ENCODE measurements at places on chromosomes 5 and 9. TPM values are rescaled to one million over a fixed set of nuclear protein-coding genes. Genes with fewer than 3 reads are reported as not detected.

SH3TC2 gene
- total RNA-seq, result 0.83 TPM

DBH gene
- total RNA-seq, result not detected

- no peaks in the 10 kb centered on the region for H3K4me1 ChIP-seq
- H3K27ac ChIP-seq, result no peak overlapping the region
- H3K27me3 ChIP-seq, result no peaks in the 10 kb centered on the region
- no peaks in the 10 kb centered on the region for H3K36me3 ChIP-seq
- H3K4me3 ChIP-seq, result no peak overlapping the region
Observed at GRCh38 chr5:127985811-127986325, 97.7 kb upstream of the SLC12A2 start.

- DNase-seq, result no peak
- H3K36me3 ChIP-seq, result no peaks in the 10 kb centered on the region
- H3K4me1 ChIP-seq, result no peaks in the 10 kb centered on the region
- no peak overlapping the region for H3K27ac ChIP-seq
- no peaks in the 10 kb centered on the region for H3K27me3 ChIP-seq
- H3K4me3 ChIP-seq, result no peak overlapping the region
Observed at GRCh38 chr9:26234865-26235264, 556.6 kb upstream of the TUSC1 start.

- no peak for DNase-seq
- H3K4me3 ChIP-seq, result no peak overlapping the region
- no peaks in the 10 kb centered on the region for H3K4me1 ChIP-seq
- no peaks in the 10 kb centered on the region for H3K27me3 ChIP-seq
- H3K27ac ChIP-seq, result no peak overlapping the region
Observed at GRCh38 chr5:50759526-50760270, 93.3 kb downstream of the PARP8 start.

INSL6 gene
- total RNA-seq, result not detected

DNA sequence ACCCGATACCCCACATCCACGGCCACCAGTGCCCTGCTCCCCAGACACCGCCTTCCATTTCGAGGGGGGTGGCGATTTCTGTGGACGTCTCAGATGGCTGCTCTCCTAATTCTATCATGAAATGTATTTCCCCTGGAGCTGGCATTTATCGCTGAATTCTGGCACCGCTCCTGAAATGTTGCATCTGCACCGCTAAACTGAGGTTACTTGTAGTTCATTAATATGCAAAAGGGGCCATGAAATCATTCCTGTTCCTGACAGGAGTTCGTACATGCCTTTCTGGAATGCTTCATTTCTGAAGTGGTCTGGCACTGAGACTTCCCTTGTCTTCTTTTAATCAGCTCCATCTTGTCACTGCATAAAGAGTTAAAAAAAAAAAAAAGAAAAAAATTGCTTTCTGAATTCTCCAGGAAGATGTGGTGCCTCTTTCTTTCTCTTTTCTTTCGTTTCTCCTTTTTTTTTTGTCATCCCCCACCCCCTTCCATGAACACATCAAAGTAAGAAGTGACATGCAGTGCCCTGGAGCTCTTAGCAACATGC, 97.7 kb upstream of the SMARCA2 start:
- H3K36me3 ChIP-seq, result no peaks in the 10 kb centered on the region
- no peaks in the 10 kb centered on the region for H3K4me1 ChIP-seq
- H3K27me3 ChIP-seq, result no peaks in the 10 kb centered on the region
- no peak overlapping the region for H3K27ac ChIP-seq
- no peak for DNase-seq

GRCh38 chr9:36245906-36246305, 12.3 kb downstream of the GNE start:
- no peaks in the 10 kb centered on the region for H3K36me3 ChIP-seq
- DNase-seq, result no peak
- H3K4me1 ChIP-seq, result no peaks in the 10 kb centered on the region
- H3K27ac ChIP-seq, result no peak overlapping the region
- H3K4me3 ChIP-seq, result no peak overlapping the region

- no peaks in the 10 kb centered on the region for H3K36me3 ChIP-seq
- DNase-seq, result no peak
- H3K4me3 ChIP-seq, result no peak overlapping the region
- H3K4me1 ChIP-seq, result no peaks in the 10 kb centered on the region
- no peak overlapping the region for H3K27ac ChIP-seq
- H3K27me3 ChIP-seq, result no peaks in the 10 kb centered on the region
Observed at GRCh38 chr9:18536554-18536953, 62.6 kb downstream of the ADAMTSL1 start.

- H3K4me1 ChIP-seq, result peaks cover 16% of the 10 kb centered on the region
- no peaks in the 10 kb centered on the region for H3K27me3 ChIP-seq
Observed at GRCh38 chr9:91192381-91193086, 169.2 kb downstream of the AUH start.

GRCh38 chr9:136201609-136202453, 3.1 kb downstream of the LHX3 start:
- peaks cover 9% of the 10 kb centered on the region for H3K4me1 ChIP-seq
- H3K27ac ChIP-seq, result no peak overlapping the region
- no peaks in the 10 kb centered on the region for H3K27me3 ChIP-seq
- no peaks in the 10 kb centered on the region for H3K36me3 ChIP-seq

- no peaks in the 10 kb centered on the region for H3K4me1 ChIP-seq
- H3K36me3 ChIP-seq, result no peaks in the 10 kb centered on the region
Observed at GRCh38 chr9:18268381-18268780, 205.6 kb upstream of the ADAMTSL1 start.

DNA sequence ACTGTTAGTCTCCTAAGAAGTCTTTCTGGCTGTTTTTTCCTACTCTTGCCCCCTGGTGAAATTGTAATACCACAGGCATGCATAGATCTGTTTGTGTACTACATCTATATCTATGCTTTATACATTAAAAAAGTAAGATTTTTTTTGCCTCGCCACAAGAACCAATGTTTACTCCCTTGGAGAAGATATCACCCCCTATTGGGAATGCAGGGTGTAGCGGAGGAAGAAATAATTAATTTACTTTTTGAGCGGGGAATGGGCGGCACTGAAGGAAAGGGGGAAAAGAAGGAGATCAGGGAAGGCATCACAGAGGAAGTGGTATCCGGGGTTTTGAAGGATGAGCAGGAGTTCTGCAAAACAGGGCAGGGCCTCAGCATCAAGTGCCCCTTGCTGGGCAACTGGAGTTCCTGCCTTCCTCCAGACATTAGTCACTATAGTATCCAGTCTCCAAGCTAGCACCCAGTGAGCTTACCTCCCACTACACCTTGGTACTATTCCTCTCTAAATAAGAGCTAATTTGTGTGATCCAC, 134.9 kb downstream of the GABBR2 start:
- no peaks in the 10 kb centered on the region for H3K36me3 ChIP-seq
- no peak overlapping the region for H3K4me3 ChIP-seq
- H3K4me1 ChIP-seq, result no peaks in the 10 kb centered on the region
- H3K27ac ChIP-seq, result no peak overlapping the region

DNA sequence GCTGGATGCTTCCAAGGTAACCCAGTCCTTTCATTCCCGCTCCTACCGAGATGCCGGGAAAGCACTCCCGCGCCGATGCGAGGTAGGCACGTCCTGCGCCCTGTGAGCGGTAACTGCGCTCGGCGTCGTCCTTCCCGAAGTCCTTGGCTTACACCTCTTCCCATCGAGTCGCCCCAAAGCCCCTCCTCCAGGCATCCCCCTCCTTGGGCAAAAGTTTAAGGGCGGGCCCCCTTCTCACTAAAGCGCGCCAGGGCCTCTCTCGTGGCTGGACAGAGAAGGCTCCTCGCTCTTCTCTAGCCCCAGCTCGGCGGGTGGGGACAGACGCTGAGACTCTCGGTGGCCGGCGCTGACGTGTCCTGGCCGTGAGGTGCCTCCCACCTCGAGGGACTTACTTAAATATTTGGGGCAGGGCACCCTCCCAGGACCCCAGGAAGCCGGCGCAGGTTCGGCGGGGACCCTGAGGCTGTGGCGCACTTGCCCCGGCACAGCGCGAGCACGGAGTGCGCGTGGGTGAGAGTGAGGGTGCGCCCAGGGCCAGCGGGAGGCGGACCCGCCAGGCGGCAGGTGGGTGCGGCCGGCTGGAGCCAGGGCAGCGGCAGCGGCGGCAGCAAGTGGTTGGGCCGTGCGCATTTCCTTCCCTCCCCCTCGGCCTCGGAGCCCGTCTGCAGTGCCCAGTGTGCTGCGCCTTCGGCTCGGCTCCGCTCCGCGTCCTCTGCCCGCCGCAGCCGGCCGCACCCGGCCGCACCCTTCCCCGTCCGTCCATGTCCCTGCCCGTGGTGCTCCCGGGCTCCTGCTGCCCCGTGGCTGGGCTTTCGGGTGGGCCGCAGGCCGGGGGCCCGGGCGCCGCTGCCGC, at the start of gene ENTREP1:
TSS of gene ENTREP1 (plus strand) at position 667 of the 853 bp plus-strand sequence. CDS start at position 762, 95 bp downstream.
- peak; percentile 65 for DNase-seq
- H3K27ac ChIP-seq, result peak within 1 kb of the TSS; percentile 39
- peaks cover 3% of the 10 kb centered on the region for H3K27me3 ChIP-seq
- peaks cover 12% of the 10 kb centered on the region for H3K4me1 ChIP-seq
- H3K4me3 ChIP-seq, result peak within 1 kb of the TSS; percentile 62
- no peaks in the 10 kb centered on the region for H3K36me3 ChIP-seq
